ENCODE measurements at places on chromosomes 5 and 9.

DNA sequence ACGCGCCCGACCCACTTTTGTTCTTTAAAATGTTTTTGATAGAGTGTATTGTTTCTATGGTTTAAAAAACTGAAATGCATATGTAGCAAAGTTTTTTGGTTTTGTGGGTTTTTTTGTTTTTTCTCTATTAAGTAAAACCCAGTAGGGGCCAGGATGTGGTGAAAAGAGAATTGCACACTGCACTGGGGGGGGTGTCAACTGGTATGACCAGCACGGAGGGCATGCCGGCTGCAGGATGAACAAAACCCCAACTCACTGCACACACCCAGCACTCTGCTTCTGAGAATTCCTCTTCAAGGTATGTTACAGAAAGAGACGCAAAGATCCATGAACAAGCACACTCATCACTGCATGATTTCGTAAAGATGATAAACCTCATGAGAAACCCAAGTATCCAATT lies 75.0 kb downstream of the STK10 start:
- peak; percentile 13 for DNase-seq

DNA sequence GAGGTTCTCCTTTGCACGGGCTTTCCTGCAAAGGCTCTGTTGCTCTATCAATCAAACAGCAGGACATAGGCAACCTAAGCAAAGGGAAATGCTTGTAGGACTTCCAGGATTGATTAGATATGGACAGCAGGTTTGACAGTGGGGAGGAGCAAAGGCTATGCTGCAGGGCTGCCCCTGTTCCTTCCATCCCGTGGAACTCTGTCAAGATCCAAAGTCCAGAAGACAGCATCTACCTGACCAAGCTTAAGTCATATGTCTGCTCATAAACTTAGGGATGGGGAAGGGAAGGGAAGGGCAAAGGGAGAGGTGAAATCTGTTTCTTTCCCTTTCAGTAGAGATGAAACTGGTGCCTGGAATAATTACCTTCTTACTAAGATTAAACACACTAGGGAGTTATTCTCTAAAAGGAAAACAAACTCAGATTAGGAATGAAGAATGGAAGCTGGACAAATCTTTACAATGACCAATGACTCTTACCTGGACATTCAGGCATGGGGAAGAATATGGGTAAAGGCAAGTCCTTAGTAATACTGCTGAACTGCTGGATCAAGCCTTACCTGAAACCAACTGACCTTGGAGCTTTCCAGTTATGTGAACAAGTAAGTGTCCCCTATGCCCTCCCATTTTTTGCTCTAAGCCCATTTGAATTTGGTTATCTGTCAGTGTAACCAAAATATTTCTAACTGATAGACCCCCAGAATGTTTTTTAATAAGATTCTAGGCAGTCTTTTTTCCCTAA lies 8.4 kb upstream of the ACOT12 start:
- DNase-seq: no peak

DNA sequence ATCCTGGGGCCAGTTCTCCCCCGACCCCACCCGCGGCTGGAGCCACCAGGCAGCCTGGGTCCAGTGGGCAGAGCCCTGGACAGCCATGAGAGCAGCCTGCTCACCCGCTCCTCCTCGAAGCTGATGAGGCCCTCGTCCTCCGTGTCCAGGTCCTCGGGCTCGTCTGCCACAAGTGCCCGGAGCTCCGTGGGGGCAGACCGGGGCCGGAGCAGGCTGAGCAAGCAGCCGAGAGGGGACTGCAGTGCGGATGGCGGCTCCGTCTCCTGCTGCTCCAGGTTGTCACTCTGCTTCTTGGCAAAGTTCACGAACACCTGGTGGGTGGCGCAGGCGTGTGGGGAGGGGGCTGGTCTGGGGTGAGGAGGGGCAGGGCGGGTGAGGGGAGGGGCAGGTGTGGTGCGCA lies 11.9 kb upstream of the CLIC3 start:
- no peak for DNase-seq

GRCh38 chr9:134889386-134890154 lies 9.0 kb downstream of the FCN2 start:
- no peak for DNase-seq

- no peak for DNase-seq
Measured at GRCh38 chr9:101025940-101026339, 2.6 kb upstream of the PLPPR1 start.

DNA sequence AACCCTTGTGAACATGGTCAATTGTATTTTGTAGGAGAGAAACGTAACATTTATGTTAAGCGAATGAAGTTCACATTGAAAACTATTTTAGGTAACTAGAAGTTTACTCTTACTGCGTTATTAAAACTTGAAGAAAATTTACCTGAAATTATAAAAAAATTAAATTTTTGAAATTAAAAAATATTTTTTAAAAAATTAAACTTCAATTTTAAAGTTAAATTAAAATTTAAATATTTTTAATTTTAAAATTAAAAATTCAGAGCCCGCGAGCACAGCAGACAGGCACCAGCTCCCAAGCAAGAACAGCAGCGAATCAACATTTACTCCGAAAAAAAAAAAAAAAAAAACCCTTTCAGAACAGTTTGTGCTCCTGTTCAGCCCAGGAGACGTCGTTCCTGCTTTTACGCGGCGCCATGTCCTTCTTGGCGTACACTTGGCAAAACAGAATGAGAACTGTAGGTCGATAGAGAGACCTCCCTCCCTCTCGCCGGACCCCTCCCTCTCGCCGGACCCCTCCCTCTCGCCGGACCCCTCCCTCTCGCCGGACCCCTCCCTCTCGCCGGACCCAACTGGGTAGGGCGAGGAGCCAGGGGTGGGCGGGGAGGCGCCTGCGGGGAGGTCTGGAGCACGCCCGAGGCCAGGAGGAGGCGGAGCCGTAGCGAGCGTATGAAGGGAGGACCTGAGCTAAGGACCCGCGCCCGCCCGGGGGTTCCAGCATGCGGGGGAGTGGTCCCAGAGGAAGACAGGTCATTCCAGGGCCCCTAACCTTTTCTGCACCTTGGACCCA lies 235.8 kb downstream of the ROR2 start:
- no peak for DNase-seq

- no peak for DNase-seq
Measured at GRCh38 chr9:107710546-107710945, 221.0 kb upstream of the KLF4 start.

- no peak for DNase-seq
Measured at GRCh38 chr5:52989025-52989780, at the start of gene ITGA2. Gene ITGA2, plus strand, starts transcription at chr5:52989352. Its CDS starts 117 bp downstream, at chr5:52989469.

DNA sequence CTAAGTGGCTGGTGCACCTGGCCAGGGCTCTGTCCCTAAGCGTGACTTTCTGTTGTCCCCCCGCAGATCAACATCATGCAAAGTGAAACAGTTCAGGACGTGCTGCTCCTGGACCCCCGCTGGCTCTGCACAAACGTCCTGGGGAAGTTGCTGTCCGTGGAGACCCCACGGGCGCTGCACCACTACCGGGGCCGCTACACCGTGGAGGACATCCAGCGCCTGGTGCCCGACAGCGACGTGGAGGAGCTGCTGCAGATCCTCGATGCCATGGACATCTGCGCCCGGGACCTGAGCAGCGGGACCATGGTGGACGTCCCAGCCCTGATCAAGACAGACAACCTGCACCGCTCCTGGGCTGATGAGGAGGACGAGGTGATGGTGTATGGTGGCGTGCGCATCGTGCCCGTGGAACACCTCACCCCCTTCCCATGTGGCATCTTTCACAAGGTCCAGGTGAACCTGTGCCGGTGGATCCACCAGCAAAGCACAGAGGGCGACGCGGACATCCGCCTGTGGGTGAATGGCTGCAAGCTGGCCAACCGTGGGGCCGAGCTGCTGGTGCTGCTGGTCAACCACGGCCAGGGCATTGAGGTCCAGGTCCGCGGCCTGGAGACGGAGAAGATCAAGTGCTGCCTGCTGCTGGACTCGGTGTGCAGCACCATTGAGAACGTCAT lies 19.7 kb upstream of the CTSL start:
- no peak for DNase-seq

DNA sequence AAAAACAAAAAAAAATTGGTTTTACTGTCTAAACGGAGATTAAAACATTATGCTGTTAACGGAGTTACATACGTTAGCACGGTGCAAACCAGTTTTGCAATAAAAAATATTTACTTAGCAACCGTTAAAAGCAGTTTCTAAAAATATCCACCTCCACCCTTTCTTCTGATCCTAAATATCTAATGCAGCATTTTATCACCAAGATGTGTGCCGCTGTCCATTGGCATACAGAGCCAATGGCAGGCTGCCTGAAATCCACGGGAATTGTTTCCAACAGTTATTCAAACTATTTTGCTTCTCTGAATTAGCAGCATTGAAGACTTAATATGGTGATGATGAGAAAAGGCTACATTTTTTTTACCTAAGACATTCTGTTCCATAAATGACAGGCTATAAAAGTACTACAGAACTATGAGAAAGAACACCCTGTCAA lies 61.6 kb downstream of the CSNK1A1 start:
- DNase-seq: no peak

DNA sequence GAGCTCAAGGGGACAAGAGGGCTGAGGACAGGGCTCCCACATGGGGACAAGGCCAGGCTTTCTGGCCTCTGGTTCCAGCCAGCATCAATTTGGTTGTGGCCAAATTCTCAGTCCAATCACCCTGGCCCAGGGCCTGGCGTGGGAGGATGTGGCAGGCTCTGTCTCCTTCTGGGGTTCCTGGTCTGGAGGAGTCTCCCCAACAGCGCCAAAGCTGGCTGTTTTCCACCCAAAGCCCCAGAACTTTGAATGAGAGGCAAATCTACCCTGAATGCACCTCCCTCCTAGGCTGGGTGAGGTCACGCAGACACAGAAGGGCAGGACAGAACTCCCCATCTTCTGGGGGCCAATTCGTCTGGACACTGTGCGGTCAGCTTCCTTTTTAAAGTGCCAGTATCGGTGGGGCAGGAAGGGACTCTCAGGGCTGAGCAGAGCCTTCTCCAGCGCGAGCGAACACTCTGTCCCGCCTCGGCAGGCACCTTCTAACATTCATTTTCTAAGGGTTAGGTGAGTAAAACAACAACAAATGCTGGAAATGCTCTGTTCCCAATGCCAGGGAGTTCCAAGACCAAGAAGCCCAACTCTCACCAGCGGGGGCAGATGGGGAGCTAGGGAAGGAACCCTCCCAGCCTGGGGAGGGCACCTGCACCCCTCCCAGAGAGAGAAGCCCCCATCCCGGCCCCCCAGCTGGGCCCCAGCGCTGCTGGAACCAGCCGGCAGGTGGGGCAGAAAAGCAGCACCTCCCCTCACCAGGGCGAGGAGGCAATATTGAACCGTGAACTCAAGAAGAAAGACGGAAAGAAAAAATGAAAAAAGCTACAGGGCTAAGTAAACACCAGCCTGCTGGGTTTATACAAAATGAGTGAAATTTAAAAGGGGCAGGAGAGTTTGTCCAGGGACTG lies 3.7 kb upstream of the DPM2 start:
- no peak for DNase-seq

GRCh38 chr9:97906236-97906831 lies 16.0 kb downstream of the TRMO start:
- no peak for DNase-seq

- DNase-seq: no peak
Measured at GRCh38 chr9:69314547-69314946, 10.5 kb upstream of the ENTREP1 start.

- DNase-seq: no peak
Measured at GRCh38 chr5:157563929-157564716, 11.5 kb downstream of the ADAM19 start.

- no peak for DNase-seq
Measured at GRCh38 chr5:51476431-51476830, 93.2 kb downstream of the ISL1 start.

DNA sequence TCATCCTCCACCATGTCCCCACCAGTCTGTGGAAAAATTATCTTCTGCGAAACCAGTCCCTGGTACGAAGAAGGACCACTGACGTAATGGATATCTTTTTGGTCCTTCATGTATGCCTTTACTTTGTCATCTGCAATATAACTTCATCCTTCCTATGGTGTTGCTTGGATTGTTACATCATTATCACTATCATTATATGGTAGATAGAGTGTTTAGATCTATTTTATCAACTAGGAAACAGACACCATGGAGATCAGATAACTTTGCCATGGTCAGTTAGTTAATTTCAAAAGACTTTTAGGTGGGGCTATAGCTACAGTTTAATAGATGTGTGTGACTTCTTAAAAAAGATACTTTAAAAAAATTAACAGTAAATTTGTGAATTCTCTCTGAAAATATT lies 23.8 kb upstream of the CAMLG start:
- DNase-seq: no peak

- DNase-seq: no peak
Measured at GRCh38 chr5:156971848-156972525, 9.0 kb upstream of the TIMD4 start.

- no peak for DNase-seq
Measured at GRCh38 chr5:73625372-73625943, 538 bp upstream of the ARHGEF28 start.

GRCh38 chr5:140131967-140132409 lies 6.3 kb downstream of the IGIP start:
- no peak for DNase-seq

- DNase-seq: no peak
Measured at GRCh38 chr5:14234204-14234603, 91.1 kb downstream of the TRIO start.

DNA sequence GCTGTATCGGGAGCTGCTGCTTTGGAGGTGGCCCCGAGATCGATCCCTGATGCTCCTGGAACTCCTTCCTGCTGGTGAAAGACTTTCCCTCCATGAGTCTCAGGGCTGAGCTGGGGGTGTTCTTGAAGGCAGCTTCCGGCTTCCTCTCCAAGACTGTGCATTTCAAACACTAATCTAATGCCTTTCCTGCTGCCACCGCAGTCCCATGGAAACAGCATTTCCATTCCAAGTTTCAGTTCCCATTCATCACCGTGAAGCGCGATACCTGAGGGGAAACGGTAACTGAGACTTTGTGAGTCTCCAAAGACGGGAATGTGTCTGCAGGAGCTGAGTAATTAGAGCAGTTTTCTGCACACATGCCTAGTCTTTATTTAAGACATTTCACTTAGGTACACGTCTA lies 230.1 kb downstream of the PAX5 start:
- no peak for DNase-seq

- no peak for DNase-seq
Measured at GRCh38 chr9:93503381-93503780, 50.0 kb upstream of the FAM120AOS start.

GRCh38 chr5:32165-32564 lies 59.8 kb upstream of the PLEKHG4B start:
- DNase-seq: no peak

- no peak for DNase-seq
Measured at GRCh38 chr5:1280177-1281037, 14.5 kb downstream of the TERT start.

DNA sequence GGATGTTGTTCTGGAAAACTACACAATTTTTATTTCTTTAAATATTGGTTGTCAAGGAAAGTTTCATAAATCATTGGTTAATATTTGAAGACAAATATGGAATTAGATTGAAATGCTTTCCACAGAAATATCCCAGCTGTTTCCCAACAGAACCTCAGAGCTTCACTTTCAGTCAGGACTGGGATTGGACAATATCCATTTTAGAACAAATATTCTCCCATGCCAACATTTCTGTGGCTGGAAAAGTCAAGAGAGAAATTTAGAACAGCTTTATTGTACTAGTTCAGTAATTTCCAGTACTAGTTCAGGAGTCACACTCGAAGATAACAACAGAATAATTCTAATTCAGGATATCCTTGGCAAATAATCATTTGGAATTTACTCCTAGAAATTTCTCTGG lies 116.1 kb upstream of the TUT7 start:
- no peak for DNase-seq
